NCI-H446 treated with DMSO at 0.1 percent for 48 hours (cell line): ENCODE measurements at places on chromosomes 5 and 9.
A peak's percentile ranks its signal among the peaks of the same experiment; 100 is the strongest.

DNA sequence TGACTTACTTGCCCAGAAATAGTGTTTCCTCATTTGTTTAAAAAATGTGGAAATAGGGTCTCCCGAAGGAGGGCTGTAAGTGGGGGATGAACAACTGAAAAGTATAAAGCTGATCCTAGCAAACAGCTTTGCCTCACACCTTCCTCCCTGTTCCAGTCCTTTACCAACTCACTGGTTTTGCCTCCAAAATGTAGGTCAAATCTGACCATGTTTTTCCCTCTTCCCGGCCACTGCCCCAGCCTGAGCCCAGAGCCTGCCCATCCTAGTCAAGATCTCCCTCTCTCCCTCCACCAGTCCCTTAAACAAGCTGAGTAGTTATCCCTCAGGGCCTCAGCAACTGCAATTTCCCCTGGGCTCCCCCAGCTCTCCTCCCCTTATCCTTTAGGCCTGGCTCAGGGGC lies 82.4 kb upstream of the FBXW11 start:
- DNase-seq = no peak

GRCh38 chr9:70133253-70134208 lies 89.9 kb downstream of the MAMDC2 start:
- DNase-seq = peak; percentile 49

DNA sequence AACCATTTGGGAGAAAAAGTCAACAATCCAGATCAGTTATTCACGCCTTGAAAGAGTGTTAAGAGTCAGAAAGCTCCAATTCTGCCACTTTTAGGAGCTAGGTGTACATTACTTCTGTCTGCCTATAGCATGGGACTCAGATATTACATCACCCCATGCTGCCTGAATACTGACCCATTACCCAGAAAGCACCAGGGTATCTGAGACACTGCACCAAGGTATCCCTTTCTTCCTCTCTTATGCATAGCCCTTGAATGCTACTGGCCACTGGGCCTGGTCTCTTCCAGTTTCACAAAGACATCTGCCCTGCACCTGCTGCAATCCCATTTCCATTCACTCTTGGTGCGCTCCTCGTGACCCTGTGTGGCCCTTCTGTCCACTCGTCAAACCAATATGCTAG lies 2.6 kb downstream of the STRBP start:
- DNase-seq = no peak

DNA sequence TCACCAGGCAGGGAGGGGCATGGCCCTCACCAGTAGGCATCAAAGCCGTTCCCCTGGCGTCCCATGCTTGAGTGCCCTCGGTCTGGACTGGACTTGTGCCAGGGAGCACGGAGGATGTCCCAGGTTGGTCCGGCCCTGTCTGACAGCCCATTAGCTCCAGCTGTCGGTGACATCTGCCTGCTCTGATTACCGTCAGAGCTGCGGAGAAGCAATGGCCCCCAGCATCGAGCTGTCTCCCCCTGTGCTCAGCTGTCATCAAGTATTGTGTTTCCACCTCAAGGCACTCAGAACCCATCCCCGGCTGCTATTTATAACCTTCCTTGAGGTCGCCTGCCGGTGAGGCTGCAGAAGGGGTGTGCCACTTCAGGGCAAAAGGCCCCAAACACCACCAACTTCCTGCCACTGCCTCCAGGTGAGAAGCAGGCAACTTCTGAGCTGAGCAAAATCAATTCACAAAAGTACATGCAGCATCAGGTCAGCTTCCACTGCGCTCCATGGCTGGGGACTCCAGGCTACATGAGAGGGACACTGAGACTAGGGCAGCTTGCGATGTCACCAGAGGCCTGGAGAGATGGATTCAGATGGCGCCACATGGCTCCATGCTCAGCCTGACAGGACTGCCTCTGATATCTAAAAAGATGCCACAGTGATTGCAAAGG lies 142.7 kb downstream of the C5orf15 start:
- peak; percentile 62 for DNase-seq

GRCh38 chr5:89946508-89946907 lies 463.0 kb downstream of the CETN3 start:
- peak; percentile 44 for DNase-seq

DNA sequence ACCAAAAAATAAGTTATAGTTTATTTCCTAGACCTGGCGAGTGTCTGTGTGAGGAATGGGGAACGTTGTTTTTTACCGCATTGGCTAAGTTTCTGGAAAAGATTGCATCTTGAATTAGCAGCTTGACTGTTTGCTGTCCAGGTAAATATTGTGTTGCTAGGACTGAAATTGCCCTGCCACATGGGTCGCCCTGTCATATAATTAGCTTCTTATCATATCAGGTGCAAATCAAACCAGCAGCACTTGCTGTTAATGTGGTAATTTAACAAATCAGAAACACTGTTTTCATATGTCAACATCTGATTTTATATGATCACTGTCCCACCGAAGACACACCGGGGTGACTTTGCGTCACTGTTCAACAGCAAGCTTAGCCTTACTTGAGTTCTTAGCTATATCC lies 63.7 kb upstream of the ZNF622 start:
- DNase-seq = no peak
